ENCODE measurements at places on chromosomes 13 and 19. TPM values are rescaled to one million over a fixed set of nuclear protein-coding genes. Genes with fewer than 3 reads are reported as not detected.

FGF22 gene
- not detected for total RNA-seq

CEACAM8 gene
- total RNA-seq = not detected

DNA sequence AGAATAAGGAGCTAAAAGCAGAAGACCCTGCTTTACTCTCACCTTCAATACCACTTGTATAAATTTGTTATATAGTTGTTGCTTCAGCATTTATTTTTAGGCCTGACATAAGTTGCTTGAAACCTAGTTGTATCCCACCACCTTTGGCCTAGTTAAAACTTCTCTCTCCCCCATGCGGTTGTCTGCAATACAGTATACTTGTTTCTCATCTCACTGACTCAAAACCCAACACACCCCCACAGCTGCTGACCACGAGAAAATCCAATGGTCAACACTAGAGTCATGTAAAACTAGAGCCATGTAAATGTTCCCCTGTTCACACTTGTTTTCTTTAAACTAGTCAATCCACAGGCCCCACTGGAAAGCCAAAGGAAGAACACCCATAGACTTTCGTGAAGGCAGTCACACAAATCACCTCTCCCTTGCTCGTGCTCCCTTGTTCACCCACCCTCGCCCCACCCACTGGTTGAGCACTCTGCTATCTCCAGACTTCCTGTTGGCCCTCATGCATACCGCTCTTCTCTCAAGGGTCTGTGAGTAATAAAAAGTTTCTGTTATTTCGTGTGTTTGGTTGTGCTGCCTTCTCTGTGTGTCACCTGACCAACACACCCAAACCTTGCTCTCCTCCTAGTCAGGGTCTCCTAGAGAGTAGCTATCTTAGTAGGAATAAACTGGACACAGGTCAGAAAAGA is 12.9 kb upstream of the CCDC169 start:
- no peak for DNase-seq

DNA sequence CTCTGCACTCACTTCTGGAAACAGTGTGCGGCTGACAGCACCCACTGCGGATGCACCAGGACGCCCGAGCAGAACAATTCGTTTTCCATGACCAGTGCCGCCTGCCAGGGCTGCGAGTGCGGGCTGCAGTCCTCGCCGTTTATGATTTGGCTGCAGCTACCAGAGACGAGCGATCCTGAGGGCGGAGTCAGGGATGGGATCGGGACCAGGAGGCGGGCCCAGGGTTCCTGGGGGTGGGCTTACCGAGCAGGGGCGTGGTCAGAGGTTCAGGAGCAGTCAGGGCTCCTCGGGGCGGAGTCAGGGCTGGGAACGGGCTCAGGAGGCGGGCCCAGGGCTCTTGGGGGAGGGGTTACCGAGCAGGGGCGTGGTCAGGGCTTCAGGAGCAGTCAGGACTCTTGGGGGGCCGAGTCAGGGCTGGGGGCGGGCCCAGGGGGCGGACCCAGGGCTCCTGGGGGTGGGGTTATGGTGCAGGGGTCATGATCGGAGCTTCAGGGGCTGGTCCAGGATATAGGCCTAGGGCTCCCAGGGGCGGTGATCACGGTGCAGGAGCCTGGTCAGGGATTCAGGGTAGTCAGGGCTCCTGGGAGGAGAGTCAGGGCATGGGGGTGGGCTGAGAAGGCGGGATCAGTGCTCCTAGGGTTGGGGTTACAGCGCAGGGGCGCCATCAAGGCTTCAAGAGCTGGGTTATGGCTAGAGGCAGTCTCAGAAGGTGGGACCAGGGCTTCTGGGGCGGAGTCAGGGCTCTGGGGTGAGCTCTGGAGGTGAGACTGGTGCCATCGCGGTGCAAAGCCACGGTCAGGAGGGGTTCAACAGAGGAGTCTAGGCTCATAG is 1.7 kb downstream of the KLK4 start:
- peak; percentile 100 for DNase-seq

DNA sequence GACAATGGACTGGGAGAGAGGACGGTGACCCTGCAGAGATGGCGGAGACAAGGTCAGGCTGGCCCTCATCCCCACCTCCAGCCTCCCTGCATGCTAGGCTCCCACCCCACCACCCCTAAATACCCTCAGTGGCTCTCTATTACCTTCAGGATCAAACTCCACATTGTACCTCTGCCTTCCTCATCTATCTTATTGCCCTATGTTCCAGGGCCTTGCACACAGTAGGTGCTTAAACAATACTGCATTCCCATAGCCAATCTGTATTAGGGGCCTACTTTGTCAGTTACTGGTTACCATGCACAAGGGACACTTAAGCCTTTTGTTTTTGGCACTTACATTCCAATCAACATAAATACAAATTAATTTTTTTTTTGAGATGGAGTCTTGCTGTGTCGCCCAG is 6.5 kb downstream of the PALM3 start:
- DNase-seq = no peak

DNA sequence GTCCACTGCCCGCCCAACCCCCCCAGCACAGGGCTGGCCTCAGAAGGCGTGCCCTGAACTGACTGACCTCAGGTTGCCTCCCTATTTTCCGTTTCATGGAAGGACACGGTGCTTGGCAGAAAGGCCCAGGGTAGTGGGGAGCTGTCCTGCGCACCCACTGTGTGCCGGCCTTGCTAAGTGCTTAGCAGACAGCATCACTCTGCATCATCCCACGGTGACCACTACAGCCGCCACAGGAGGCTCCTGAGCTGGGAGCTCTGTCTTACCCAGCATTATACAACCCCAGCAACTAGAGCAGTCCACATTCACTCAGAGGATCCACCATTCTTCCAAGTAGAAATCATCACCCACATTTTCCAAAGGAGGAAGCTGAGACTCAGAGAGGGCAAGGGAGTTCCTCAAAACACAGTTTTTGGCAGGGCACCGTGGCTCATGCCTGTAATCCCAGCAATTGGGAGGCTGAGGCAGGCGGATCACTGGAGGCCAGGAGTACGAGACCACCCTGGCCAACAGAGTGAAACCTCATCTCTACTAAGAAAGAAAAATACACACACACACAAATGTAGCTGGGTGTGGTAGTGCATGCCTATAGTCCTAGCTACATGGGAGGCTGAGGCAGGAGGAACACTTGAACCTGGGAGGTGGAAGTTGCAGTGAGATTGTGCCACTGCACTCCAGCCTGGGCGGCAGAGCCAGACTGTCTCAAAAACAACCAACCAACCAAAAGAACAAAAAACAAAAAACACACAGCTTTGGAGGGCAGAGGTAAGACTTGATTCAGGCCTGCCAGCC is 1.6 kb downstream of the SBK2 start:
- no peak for DNase-seq

- DNase-seq = peak; percentile 66
Observed at GRCh38 chr19:48967346-48968178, 2.5 kb downstream of the FTL start.

Data from endodermal cell (in vitro differentiated cells).